ENCODE measurements at places on chromosomes 12 and 14. TPM values are rescaled to one million over a fixed set of nuclear protein-coding genes. Genes with fewer than 3 reads are reported as not detected.
A peak's percentile ranks its signal among the peaks of the same experiment; 100 is the strongest.

- DNase-seq = no peak
These were observed 709.2 kb downstream of the TMEM121 start for GRCh38 chr14:106235356-106236159.

DNA sequence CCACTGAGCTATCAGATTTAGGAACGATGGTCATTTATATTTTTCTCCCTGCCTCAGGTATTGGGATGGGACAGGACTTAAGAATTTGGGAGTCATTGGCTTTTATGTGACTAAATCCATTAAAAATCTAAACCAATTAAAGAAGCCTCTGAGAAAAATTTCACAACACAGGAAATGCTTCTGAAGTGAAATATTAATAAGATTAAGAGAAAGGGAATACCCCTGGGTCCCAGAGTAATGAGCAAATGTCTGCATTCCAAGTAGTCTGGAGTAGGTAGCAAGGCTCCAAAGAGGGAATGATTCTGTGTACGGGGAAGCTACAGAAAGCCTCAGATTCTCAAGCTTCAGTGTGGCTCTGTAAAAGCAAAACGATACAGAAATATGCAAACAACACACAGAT lies 707 bp upstream of the MED6 start:
- no peak for DNase-seq

DNA sequence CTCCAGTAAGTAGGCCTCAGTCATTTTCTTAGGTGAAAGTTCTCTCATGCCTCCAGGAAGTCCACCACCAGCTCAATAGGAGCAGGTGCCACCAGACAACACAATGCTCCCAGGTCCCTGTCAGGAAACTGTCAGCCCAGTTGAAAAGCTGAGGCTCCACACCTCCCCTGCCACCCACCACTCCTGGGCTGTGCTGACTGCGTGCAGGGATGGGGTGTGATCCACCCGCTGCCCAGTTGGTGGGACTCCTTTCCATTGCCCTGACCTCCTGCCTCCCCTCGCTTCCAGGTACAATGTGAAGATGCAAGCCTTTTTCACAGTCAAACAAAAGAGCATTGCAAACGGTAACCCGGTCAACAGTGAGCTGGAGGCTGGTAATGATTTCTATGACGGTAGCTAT lies 64.8 kb upstream of the RIN3 start:
- DNase-seq = no peak

Gene ANO2
- total RNA-seq = not detected

DNA sequence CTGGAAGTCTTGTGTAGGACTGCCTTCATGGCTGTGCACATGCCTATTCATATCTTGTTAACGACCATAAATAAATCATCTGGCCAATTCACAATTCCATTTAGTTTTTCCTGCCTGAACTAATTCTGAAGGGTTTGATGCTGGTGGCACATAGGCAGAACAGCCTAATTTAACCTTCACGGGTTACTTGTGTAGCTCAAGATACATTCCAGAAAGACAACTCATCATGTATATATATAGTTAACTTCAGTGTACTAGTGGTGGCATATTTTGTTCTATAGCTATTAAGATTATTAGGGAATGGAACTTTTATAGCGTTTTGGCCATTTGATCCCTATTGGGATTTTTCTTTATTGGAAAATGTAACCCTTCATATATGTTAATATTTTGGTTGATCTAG lies 31.4 kb downstream of the CFAP54 start:
- DNase-seq = no peak

GRCh38 chr12:26037615-26038220 lies 79.2 kb downstream of the RASSF8 start:
- no peak for DNase-seq

Gene RIPK3
- 11.6 TPM for total RNA-seq

DNA sequence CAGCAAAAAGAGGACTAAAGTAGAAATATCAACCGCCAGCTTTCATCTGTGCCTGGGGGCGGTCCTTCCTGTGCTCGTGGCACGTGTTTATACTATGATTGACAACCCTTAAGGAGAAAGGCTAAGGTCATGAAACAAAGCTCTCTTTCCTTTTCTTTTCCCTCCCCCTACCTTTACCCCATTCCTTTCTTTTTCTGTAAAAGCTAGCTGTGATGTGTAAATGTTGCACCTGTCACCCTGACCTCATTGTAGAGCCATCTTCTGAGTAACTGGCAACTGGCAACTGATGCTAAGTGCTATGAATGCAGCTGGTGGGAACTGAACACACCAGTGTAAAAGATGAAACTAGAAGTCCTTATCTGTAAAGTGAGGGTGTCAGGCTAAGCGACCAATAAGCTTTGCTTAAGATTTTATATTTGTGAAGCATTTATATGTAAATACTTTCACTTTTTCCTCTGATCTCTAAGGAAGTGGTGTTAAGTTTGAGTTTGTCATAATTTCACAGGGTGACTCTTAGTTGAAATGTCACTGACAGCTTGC lies 102.8 kb upstream of the BCAT1 start:
- DNase-seq = peak; percentile 73

Gene ANKRD33
- not detected for total RNA-seq

- no peak for DNase-seq
These were observed 465.3 kb downstream of the RAD51B start for GRCh38 chr14:68284834-68285233.

GRCh38 chr12:13206560-13206897 lies 10.0 kb downstream of the EMP1 start:
- no peak for DNase-seq

Gene TAS2R19
- total RNA-seq = 0.88 TPM

Gene ACVRL1
- not detected for total RNA-seq

- no peak for DNase-seq
These were observed 16.6 kb downstream of the NOXRED1 start for GRCh38 chr14:77406718-77407117.

DNA sequence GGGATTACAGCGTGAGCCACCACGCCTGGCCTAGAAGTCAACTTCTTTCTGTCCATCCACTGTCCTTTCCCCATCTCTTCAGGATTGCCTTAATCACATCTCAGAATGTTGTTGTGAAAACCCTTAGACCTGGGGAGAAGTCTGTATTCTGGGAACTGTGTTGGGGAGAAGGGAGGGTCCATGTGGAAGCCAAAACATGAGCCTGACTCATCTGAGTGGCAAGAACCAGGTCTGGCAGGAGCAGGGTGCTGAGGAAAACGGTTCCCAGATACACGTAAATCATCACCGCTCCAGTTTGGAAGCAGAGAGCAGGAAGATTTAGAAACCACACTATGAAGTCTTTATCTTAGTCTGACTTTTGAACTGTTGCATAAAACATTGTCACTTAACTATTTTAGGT lies 245.6 kb upstream of the RGS6 start:
- no peak for DNase-seq

Gene TMTC2
- 2.5 TPM for total RNA-seq

GRCh38 chr12:79959484-79959883 lies 24.6 kb upstream of the PPP1R12A start:
- no peak for DNase-seq

GRCh38 chr14:48331421-48331820 lies 656.0 kb upstream of the MDGA2 start:
- DNase-seq = no peak

GRCh38 chr12:64976131-64976530 lies 145.0 kb downstream of the WIF1 start:
- DNase-seq = no peak

Gene ACRBP
- total RNA-seq = 2.0 TPM

Gene RTL1
- total RNA-seq = not detected

GRCh38 chr14:51828017-51828797 lies 32.2 kb upstream of the GNG2 start:
- peak; percentile 40 for DNase-seq

DNA sequence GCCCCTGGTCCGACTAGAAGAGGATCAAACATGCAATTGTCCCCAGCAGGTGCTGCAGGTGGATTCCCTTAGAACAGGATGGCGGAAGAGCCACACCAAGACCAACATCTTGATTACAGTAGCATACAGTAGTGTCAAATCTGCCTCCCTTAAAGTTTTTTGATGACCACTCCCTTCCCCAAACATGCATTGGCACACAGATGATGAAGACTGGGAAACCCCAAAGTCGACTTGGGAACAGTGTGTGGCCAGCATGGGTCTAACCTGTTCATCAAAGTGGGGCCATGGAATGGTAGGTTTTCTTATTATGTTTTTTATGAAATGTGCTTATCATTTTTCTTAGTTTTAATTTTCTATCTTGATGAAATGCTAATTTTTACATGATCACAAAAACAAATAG lies 8.8 kb downstream of the PLXNC1 start:
- no peak for DNase-seq

Gene FAM90A1
- total RNA-seq = not detected

DNA sequence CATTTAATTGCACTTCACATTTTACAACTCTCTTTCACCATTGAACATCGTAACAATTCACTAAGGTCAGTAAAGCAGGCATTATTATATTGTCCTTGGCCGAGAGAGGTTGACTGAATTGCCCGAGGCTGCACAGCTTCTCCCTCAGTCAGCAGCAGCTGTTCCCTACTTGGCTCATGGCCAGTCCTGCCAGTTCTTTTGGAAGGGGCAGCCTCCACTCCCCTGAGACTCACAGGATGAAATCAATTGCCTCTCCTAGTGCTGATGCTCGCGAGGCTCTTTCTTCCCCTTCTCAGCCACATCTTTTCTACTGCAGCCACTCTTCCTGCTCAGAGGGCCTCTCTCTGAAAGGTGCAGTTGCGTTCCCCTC lies 79.9 kb upstream of the KCNA1 start:
- DNase-seq = no peak

DNA sequence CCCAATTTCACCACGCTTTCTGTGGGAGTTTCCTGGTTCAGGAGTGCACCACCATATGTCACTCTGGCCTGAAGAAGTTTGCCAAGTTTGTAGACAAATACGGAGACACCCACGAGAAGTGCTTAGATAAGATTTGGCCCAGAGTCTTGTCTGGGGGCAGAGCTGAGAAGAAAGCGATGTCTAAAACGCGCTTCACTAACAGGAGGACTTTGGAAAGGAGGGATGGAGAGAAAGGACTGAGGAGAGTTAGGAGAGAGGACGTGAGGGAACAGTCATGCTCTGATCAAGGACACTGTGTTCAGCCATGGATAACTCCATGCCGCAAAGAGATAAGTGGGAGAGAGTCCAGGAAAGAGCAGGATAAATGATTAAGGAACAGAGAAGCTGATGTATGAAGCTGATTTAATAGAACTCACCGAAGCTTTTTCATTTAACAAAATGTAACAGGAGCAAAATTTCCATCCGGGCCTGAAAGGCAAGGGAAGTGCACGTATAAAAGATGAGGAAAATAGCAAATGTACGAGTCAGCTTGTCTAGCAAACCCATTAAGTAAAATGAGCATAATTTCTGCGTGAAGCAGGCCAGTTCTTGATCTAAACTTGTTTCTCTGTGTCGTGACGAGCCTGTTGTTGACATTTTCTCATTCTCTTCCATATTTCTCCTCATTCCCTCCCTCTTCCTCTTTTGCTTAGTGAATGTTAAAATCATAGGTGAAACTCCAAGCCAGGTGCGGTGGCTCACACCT lies 23.4 kb upstream of the MAP3K9 start:
- no peak for DNase-seq

GRCh38 chr12:132925597-132926414 lies 30.3 kb downstream of the ZNF605 start:
- DNase-seq = no peak

DNA sequence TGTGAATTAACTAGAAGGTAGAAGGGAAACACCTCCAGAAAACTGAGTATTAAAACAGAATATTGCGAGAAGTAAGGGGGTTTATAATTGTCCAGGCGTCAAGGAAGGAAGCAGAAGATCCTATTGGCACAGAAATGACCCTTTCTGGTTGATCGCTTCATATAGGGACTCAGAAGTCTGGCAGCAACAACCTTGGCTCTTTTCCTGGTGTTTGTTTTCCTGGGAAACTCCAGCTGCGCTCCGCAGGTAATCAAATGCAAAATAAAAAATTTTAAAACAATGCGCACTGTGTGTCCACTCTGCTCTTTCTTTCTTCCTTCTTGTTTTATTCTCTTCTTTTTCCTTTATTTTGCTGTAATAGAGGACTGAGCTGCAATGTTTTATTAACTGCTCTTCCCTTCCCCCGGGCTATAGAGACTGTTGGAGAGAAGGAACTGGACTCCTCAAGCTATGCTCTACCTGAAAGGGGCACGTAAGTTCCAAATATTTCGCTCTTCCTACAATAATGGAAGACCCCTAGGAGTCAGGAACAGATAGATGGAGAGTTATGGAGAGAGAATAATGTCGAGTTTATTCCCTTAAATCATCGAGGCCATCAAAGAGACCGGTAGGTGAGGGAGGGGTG lies 737 bp downstream of the SPX start:
- DNase-seq = no peak

Gene LRRK2
- total RNA-seq = 0.31 TPM

- DNase-seq = no peak
These were observed 222.1 kb downstream of the RPS29 start for GRCh38 chr14:49363821-49364751.

Gene RNASE4
- not detected for total RNA-seq

DNA sequence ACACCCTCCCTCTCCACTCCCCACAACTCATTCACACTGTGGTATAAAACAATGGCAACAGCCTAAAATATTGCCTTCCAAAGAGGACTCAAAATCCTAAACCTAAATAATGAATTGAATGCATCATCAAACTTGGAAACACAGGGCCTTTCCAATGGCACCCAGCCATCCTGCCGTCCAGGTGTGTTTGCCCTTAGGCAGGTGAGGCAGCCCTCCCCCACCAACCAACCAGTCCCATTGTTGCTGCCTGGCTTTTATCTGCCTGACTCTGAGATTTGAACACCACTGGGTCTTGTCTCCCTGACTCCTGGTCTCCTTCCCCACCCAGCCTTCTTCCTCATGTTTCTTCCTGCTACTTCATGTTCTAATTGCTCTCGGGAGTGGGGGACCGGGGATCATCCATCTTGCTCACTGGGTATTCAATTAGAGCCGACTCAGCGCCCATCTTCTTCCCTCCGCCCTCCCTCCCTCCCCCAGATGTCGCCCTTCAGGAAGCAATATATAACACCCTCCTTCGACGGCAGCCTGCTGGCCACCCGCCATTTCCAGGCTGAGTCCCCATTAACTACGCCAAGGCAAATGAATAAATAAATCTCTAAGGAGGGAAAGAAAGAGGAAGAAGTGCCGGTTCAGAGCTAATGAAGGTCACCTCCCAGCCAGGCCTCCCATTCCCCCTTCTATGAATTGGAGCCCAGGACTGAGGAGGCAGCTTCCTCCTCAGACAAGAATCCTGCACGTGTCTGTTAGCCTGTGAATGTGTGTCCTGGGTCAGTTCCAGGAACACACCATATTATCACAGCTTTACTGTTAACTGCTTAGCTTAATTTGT lies 36.3 kb upstream of the NTF3 start:
- DNase-seq = no peak

- DNase-seq = no peak
These were observed 2.6 kb upstream of the TAMALIN start for GRCh38 chr12:52004042-52004648.

- no peak for DNase-seq
These were observed 9.3 kb downstream of the EML1 start for GRCh38 chr14:99802301-99803105.

Gene ARHGAP5
- 37.9 TPM for total RNA-seq

Gene SOAT2
- total RNA-seq = 1.00 TPM

DNA sequence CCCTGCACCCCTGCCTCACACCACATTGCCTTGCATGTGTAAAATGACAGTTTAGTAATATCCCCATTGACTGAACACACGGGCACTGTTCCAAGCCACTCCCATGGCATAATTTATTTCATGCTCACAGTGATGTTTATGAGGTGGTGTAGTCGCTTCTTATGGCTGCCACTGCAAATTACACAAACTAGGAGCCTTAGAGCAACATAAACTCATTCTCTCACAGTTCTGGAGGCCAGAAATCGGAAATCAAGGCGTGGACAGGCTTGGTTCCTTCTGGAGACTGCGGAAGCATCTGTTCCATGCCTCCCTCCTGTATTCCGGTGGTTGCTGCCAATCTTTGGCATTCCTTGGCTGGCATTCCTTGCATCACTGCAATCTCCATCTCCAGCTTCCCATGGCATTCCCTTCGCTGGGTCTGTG lies 97.3 kb downstream of the RIN3 start:
- DNase-seq = no peak
